Nucleus accumbens (tissue), 56 donors: ENCODE measurements at places on chromosomes 11 and 22.

DNA sequence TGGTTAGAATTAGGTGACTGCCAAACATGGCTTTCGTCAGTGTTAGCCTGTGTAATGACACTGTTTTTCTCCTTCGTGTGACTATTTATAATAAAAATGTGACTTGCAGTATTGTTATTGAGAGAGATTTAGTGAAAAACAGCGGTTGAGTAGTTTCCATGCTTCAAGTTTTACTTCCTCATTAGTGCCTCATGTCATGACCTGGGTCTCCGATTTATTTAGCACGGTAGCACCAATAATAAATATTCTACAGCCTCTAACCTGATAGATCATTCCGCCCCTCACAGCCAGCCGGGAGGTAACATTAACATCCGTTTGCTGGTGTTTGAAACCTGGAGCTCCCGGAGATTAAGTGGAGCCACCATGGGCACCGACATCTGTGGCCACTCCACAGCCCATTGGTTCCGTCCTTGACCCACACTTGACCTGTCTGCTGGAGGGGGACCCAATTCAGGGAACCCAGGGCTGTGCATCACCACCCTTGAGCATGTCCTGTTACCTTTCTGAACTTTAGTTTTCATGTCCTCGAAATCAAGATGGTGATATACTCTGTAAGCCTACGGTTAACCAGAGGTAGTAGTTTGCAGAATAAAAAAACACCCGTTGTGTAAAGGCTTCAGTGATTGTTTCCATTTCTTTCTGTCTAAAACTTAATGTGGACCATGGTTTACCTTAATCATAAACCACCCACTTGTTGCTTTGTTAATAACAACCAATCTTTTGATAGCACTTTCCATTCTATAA lies 104.1 kb downstream of the ATXN10 start:
- DNase-seq, result no peak

DNA sequence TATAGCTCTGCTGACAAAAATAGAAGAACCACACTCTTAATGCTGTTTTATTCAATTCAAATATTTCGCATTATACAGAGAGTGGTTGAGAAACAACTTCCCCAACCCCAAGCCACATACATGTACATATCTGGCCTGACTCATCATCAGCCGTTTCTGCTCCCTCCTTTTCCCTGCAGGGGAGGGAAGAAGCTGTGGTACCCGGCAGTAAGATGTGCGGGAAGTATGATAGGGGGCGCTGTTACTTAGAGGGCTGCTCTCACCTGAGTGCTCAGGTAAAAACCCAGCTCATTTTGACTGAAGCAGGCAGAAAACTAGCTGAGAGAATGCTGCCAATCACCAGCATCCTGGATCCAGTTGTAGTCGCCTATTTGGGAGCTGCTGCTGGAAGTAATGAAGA lies 85.5 kb downstream of the NELL1 start:
- DNase-seq, result no peak

DNA sequence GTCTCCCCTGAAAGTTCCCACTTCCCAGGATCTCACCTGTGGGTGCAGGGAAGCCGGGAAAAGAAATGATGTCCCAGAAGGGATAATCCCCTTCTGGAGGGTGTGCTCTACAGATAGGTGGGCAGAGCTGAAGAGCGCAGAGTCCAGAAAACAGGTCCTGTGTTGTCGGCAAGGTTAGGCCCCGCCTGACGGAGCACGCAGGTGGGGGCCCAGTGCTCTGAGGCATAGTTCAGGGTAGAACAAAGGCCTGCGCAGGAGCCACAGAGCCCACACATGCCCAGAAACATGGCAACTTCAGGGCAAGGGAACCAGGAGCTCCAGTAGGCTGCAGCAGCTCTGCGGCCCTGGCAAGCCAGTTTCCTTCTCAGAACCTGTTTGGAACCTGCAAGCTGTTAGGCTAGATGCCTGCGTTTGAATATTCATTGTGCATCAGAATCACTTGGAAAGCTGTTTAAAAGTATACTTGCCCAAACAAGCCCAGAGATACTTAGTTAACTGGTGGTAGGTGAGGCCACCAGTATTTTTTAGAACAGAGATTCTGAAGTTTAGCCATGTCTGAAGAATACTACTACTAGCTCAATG lies 386.6 kb downstream of the BUD13 start:
- DNase-seq, result no peak

DNA sequence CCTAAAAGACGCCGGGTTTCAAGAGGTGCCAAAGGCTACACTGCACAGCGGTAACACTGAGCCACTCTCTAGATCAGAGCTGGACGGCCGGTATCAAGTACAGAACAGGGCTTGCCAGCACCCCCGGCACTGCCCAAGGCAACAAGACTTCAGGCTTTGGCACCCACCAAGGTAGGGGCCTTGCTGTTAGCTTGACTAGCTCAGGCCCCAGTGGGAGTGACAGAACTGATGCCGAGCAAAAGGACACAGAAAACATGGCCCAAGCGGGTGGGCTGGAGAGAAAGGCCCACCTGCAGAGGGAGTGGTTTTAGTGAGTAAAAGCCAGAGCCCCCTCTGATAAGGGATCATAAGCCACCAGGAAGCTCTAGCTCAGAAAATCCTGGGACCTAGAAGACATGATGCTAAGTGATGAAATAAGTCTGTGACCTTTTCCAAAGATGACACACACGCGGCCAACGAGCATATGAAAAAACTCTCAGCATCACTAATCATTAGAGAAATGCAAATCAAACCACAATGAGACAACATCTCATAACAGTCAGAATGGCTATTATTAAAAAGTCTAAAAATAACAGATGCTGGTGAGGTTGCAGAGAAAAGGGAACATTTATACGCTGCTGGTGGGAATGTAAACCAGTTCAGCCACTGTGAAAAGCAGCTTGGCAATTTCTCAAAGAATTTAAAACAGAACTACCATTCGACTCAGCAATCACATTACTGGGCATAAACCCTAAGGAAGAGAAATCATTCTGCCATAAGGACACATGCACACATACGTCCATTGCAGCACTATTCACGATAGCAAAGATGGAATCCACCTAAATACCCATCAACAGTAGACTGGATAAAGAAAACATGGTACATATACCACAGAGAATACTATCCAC lies 12.9 kb downstream of the EHD1 start:
- no peak for DNase-seq

DNA sequence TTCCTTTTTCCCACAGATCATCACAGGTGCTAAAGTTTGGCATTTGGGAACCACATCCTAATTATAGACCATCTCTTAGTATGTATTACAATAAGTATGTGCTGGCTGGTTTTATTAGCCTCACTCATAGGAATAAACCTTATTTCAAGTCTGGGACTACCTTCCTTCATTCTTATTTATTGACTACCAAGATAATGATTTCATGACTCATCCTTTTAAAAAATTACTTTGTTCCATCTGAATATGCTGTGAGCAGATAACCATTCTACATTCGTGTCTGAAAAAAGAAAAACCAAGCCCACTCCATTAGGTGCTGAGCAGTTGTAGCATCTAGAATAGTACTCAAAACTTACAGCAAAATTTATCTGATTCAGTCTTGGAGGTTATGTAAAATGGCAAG lies 12.3 kb downstream of the TNRC6B start:
- no peak for DNase-seq

DNA sequence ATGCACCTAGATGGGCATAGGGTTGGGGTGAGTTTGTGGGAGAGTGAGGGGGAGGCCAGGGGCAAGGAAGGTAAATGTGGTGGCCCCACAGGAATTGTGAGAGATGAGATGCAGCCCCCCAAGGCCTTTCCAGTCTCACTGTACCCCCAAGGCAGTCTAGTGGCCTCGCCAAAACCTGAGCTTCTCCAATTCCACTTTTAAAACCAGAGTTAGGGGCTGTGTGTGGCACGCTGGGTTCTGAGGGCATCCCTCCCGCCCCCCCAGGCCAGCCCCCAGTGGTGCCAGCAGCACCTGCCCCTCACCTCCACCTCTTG lies 40.4 kb downstream of the KCNC1 start:
- DNase-seq, result no peak
